Stimulated activated naive CD4-positive, alpha-beta T cell treated with Interleukin-2 at 50 U/mL for 16 hours (primary cell): ENCODE measurements at places on chromosomes 4 and X.
A peak's percentile ranks its signal among the peaks of the same experiment; 100 is the strongest.

- DNase-seq, result no peak
Observed at GRCh38 chrX:139890991-139891700, 41.7 kb downstream of the ATP11C start.

- DNase-seq, result no peak
Observed at GRCh38 chr4:137531168-137531985, 917 bp downstream of the PCDH18 start.

DNA sequence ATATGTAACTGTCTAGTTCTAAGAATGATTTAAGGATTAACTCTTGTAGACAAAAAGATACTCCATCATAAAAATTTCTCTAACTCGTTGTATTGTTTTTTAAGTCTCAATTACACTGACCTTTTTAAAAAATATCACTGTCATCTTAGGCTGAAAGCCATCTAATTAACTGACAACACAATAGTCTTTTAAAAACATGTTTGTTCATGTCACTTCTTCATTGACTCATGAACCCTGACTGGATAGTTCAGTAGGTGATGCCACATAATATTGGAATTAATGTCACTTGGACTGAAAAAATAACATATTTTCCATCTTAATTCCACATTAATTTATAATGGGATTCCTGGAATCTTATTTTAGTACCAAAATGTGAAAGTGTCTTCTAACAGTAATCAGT lies 179.3 kb downstream of the ADGRL3 start:
- no peak for DNase-seq

DNA sequence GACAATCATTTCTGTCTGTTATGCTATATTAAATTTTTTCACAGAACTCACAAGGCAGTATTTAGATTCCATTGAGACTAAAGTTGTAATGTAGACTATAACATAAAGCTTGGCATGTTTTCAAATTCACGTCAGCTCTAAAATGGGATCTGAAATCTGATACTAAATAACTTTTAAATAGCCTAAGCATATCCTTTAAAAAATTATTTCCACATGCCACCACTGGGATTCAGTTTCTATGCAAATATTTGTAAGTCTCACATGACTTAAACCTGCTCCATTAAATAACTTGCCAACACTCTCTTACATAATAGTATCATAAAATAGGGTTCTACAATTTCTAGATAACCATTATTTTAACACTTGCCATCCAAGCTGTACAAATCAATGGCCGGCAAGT lies 32.4 kb downstream of the KLHL8 start:
- no peak for DNase-seq

DNA sequence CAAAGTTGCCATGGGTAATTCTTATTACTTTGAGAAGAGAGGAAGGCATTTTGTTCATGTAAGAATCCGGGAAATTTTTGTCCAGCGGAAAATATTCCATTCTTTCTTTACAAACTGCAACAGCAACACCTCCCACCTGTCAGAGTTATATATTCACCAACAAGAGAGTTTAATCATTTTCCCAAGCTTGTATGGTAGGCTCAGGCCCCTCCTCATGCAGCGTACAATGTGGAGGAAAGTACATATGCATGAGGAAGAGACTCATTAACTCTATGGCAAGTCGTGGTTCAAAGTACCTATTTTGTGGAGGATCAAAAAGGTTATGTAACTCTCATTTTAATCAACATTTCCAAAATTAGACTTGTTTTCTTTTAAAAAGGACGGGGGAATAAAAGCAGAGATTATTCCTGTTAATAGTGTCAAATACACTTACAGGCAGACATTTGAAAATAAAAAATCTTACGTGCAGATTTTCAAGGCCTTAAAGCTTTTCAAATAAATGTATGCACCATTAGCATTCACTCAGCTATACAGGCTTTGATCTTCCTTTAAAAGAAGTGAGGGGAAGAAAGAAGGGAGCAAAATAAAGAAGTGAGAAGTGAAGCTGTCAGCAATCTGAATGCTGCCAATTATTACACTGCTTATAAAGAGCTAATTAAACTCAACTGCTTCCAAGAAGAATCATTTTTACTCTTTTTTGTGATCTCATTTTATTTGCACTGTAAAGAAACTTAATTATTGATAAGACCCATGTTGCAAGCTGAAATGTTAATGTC lies 204.8 kb downstream of the FAT4 start:
- DNase-seq, result no peak

DNA sequence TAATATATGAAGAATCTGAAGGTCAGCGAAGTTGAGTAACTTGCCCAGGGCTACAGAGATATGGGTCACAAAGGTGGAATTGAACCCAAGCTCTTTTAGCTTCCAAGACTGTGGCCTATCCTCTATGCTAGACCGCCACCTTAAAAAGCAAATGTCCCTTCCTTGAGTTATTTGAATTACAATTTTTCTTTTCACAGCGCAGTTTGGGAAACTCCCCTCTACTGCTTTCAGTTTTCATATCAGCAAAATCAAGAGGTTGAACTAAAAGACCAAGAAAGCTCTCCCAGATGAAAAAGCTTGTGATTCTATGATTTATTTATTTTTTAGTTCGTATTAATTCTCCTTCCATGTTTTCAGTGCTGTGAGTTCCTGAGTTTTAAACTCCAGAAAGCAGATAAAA lies 174.5 kb upstream of the C1QTNF7 start:
- no peak for DNase-seq

DNA sequence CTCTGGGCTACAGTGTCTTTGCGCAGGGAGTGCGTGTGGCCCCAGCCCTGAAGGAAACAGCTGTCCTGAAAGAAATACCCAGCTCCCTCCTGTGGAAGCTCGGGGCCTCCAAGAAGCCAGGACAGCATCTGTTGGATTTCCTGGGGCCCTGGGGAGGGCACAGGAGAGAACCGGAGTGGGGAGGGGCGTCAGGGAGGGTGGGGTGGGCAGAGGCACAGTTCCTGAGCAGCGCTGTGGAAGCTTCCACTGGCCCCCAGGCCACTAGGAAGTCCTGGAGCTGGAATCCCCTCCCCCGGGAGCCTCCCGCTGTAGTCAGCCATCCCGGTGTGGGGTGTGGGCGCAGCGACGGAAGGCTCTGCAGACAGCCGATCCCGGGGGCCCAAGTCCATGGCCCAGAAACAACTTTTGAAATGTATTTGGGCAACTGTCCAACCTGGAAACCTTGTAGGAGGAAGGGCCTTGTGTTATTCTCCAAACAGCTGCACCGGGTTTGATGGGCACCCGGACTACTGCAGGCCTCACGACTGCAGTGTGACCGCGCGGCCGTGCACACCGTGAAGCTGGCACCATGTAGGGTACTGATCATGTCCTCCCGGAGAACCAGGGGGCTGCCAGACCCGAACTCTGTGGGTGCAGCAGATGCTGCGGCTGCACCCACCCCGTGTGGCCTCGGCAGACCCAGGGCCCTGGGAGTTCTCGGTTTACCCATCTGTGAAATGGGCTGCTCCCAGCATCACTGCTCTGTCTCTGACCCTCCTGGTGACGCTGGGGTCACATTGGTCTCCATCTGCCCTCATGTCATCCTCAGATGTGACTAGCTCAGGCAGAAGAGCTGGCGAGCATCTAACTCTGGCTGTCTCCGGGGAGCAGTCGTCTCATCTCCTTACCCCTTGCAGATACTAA lies 68.5 kb upstream of the HMX1 start:
- no peak for DNase-seq

GRCh38 chrX:15493118-15493962 lies at the start of gene PIR:
Gene PIR (minus strand): TSS chrX:15493333. CDS start chrX:15491257, 2,076 bp downstream.
- peak; percentile 36 for DNase-seq

DNA sequence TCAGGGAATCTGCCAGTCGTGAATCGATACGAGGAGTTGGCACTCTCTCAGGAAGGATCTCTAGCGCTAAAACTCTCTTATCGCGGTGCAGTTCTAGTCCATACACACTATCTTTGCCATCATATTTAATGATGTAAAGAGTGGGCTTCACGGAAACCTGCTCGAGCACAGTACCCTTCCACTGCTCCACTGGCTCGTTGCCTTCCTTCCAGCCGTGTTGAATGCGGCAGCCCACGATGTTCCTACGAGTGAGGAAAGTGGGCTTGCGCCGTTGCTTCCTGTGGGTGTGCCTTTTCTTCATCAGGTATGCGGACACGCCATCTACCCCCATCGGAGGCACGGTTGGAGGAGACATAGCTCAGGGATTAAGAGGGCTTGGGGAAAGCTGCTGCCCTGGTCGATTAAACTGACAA lies 661 bp downstream of the SPIN4 start:
- peak; percentile 10 for DNase-seq

DNA sequence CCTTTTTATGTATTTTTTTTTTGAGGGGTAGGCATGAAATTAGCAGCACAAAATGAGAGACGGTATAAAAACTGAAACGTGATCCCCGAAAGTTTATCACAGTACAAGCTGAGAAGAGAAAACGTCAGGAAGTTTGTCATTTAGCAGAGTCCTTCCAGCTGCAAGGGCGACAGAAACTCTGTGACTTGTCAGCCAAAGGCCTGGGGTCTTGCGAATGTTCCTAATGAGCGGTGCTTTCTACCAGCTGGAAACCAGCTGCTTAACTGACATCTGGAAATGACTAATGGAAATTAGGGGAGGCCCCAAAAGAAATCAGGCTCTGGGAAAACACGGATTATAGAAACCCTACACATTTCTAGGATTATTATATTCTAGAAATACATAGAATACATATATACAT lies 66.5 kb downstream of the CHRNA9 start:
- no peak for DNase-seq

DNA sequence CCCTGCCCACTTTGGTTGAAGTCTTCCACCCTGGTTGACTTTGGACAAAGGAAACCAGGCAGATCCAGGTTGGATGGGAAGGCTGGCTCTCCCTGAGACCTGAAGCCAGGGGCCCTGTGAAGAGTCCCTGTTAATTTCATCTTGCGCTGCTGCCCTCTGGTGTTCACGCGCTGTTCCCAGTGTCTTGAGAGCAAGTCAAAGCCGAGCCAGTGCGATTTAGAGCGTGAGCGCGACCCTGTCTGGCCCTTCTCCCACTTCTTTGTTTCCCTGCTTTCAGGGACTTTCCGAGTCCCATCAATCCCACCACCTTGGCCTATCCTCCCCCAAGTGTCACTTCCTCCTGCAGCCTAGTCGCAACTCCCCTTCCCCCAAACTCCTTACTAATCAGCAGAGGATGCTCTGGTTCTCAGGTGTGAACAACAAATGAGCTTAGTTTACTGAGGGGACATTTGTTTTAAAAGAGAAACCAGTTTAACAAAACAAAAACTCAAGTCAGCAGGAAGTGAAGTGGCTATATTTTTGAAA lies 25.8 kb upstream of the CHRNA9 start:
- no peak for DNase-seq
